ENCODE measurements at places on chromosomes 6 and 20. TPM values are rescaled to one million over a fixed set of nuclear protein-coding genes. Genes with fewer than 3 reads are reported as not detected.

The TFEB gene
- 8.9 TPM for total RNA-seq

The SCGN gene
- total RNA-seq: not detected

The KHDRBS2 gene
- total RNA-seq: not detected

The SEL1L2 gene
- not detected for total RNA-seq

The F13A1 gene
- 2.8 TPM for total RNA-seq

The ASCC3 gene
- 41.6 TPM for total RNA-seq

DNA sequence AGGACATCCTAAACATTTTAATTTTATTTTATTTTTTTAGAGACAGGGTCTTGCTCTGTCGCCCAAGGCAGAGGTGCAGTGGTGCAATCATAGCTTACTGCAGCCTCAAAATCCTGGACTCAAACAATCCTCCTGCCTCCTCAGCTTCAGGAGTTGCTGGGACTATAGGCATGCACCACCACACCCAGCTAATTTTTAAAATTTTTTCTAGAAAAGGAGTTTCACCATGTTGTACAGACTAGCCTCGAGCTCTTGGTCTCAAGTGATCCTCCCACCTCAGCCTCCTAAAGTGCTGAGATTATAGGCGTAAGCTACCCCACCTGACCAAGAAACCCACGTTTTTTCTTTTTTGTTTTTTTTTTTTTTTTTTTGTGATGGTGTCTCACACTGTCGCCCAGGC is 33.3 kb downstream of the BAK1 start:
- no peak for DNase-seq

- DNase-seq: no peak
These were observed 114.7 kb upstream of the ZNF217 start for GRCh38 chr20:53708129-53708968.

GRCh38 chr6:610882-611281 is 46.0 kb downstream of the HUS1B start:
- no peak for DNase-seq

- DNase-seq: no peak
These were observed 42.4 kb upstream of the ADGRF4 start for GRCh38 chr6:47655719-47656595.

- no peak for DNase-seq
These were observed 224.9 kb upstream of the SMLR1 start for GRCh38 chr6:130602151-130602770.

DNA sequence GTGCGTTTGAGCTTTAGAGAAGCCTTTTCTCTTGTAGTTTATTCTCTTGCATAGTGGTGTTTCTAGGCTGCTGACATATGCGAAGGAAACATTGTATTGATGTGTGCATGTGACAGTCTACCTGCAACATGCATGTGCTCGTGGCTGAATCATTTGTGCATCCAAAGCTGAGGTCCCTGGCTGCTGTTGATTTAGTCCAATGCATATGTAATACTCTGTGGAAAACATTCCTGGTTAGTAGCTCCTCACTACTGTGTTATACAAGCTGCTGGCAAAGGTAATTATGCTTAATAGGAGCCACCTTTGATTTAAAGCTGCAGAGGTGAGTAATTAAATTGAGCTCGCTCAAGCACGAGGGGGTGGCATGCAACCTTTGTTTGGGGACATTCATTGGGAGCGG is 24.5 kb downstream of the TSHZ2 start:
- DNase-seq: no peak

DNA sequence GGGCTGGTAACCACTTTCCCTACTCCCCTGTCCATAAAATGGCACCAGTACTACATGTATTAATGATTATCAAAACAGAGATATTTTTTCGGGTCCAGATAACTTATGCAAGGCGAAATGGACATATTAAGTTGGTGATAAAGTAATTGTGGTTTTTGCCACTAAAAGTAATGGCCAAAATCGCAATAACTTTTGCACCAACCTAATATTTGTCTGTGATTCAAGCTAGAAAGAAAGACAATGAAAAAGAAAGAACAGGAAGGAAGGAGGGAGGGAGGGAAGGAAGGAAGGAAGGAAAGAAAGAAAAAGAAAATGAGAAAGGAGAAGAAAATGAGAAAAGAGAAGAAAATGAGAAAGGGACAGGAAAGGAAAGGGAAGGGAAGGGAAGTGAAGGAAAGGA is 922.9 kb downstream of the TBC1D32 start:
- DNase-seq: no peak

- no peak for DNase-seq
These were observed 20.1 kb downstream of the HECA start for GRCh38 chr6:139154881-139155547.
